ENCODE measurements at places on chromosomes 1 and 21.

GRCh38 chr21:44353191-44353970, at the start of gene TRPM2:
Gene TRPM2 (plus strand): TSS chr21:44353621. CDS start chr21:44353701, 80 bp downstream.
- no peak for DNase-seq

GRCh38 chr1:52786148-52786547, 56.4 kb upstream of the ZYG11A start:
- no peak for DNase-seq

DNA sequence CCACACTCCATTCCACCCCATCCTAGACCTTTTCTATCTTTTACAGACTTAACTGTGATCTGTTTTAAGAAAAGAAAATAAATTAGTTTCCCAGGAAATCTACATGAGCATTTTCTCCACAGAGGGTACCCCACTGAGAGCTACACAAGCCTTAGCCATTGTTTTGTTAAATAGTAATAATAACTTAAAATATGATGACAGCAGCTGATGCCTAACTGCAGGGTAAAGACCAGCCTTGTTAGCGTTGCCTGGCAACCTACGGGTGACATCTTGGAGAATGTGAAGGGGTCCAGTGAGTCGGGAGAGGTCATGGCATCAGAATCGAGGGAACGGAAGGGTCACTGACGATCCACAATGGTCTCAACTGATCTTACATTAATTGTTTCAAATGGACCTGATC, 233.2 kb upstream of the PBX1 start:
- DNase-seq = no peak

DNA sequence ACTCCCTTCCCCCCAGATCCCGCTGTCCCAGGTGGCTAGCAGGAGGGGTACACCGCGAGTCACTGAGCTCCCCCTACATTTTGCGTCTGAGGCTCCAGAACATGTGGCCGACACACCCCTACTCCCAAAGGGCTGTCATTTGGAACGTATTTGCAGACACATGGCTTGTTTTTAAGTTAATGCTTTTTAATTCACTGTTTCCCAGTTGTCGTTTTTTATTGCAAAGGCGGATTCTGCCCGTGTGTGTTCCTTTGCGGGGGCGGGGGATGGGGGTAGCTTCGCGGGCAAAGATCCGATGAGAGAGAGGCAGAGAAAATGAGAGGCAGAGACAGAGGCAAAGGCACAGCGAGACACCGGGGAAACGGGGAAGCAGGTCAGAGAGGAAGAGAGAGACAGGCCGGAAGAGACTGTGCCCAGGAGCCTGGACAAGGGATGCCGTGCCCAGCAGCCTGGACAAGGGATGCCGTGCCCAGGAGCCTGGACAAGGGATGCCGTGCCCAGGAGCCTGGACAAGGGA, 270.2 kb downstream of the FOXD2 start:
- no peak for DNase-seq

- DNase-seq = no peak
Measured at GRCh38 chr1:155389826-155390225, 69.1 kb downstream of the RUSC1 start.

DNA sequence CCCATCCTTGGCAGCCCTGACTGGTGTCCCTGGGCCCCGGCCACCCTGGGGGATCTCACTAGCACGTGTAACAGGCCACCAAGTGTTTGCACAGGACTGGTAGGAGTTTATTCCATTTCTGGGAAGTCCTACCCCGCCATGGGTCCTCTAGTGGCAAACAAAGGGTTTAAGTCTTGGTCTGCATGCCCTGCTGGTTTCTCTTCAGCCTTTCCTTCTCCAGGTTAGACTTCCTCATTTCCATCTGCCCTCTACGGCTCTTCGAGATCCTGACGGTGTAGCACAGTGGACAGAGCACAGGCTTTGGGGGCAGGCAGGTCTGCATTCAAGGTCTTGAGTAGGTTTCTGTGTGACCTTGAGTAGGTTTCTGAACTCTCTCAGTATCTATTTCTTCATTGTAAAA, 2.8 kb downstream of the AGTRAP start:
- no peak for DNase-seq

GRCh38 chr1:155009742-155010141, 7.1 kb downstream of the ZBTB7B start:
- no peak for DNase-seq

DNA sequence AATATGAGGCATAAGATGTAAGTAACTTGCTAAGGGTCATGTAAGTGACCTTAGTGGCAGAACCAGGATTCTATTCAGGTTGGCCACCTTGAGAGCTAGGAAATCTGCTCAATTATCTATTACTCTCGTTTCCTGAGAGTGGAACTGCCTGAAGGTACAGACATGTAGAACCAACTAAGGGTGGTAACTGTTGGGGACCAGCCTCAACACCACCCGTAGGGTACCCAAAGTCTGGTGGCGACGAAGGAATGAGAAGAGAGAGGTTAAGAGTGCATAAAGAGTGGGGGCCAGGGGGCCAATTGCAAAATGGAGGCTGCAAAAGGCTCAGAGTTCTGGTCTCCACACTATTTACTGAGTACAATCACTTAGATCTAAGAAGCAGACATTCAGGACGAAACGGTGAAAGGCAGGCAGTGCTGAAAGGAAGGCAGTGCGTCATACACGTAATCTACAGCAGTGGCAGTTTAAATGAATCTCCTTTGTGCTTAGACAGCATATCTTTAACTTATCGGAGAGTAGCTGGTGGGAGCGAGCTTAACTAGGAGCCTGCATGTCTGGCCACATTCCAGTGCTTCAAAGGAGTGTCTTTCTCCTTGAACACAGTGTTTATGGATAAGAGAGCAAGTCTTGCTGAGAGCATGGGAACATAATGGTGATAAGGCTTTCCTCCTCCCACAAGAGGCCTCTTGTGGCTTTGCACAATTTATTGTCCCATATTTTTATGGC, 25.0 kb downstream of the SRSF4 start:
- no peak for DNase-seq

- DNase-seq = no peak
Measured at GRCh38 chr1:241605146-241605805, 34.9 kb downstream of the CHML start.

DNA sequence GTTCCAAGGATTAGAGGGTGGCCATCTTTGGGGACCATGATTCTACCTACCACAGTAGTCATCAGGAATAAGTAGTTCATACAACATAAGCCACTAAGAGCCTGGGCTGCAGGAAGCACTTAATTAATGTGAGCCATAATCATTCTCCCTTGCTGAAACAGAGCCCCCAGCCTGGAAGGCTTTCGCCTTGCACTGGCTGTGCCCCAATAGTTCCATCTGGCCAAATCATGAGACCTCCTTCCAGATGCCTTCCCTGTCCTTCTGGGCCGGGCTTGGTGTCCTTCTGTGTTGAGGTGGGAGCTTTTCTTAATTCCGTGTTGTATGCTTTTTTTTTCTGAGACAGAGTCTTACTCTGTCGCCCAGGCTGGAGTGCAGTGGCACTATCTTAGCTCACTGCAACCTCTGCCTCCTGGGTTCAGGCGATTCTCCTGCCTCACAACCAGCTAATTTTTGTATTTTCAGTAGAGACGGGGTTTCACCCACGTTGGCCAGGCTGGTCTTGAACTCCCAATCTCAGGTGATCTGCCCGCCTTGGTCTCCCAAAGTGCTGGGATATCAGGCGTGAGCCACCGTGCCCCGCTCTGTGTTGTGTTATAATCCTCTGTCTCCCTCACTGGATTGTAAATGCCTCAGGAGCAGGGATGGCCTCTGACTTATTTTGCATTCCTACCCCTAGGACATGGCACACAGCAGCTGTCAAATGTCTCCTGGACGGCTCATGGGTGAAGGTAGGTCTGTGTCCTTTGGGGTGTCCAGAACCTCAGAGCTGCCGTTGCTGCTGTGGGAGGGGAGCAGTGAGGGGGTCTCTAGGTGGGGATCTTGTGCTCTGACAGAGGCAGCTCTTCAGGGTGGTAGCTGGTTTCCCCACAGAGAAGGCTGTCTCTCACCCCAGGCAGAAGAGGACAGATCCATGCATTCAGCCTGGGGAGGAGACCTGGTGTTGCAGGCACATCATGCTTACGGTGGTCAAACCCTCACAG, 10.1 kb downstream of the GNG4 start:
- DNase-seq = no peak

DNA sequence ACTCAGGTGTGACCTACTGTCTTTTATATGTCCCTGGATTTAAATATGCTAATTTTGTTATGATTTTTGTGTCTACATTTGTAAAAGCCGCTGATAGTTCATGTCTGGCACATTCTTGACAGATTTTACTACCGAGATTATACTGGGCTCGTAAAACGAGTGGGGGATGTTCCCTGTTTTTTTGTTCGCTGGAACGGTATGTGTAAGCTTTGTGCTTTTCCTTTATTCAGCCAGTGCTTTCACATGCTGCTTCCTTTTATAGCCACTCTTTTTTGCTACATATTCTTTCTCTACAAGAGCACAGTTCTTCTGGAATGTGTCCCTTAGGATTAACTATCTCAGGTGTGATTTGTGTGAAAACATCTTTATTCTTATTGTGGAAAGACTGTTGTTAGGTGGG, 46.6 kb downstream of the ADARB1 start:
- no peak for DNase-seq

GRCh38 chr1:241266121-241266520, 90.9 kb downstream of the RGS7 start:
- DNase-seq = no peak

DNA sequence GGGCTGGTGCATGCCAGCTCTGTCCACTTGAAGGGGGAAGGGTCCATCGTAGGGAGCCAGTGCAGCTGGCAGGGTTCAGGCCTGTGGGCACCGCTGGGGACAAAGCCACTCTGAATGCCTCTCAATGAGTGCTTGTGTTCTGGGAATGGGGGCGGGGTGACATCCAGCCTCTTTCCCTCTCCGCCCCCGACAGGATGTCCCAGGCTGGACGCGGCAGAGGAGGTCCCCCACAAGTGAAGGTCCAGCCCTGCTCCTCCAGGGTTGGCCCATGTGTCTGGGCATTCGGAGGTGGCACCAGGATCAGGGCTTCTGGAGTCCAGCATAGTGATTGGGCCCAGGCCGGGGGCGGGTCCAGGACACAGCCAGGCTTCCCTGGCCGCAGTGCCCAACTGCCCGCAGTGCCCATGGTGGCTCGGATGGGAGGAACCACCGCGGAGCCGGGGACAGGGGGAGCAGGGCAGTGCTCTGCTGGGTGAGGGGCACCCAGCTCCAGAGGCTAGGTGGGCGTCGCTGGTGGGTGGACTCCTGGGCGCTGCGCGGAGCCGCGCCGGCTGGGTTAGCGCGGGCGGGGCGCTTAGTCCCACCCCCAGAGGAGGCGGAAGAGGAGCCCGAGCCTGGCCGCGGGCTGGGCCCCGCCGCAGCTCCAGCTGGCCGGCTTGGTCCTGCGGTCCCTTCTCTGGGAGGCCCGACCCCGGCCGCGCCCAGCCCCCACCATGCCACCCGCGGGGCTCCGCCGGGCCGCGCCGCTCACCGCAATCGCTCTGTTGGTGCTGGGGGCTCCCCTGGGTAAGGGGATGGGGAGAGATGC, at the start of gene SHISA4:
Gene SHISA4 (plus strand): TSS at position 617 of the 808 bp plus-strand sequence. CDS start 97 bp downstream, at position 714.
- DNase-seq = no peak

DNA sequence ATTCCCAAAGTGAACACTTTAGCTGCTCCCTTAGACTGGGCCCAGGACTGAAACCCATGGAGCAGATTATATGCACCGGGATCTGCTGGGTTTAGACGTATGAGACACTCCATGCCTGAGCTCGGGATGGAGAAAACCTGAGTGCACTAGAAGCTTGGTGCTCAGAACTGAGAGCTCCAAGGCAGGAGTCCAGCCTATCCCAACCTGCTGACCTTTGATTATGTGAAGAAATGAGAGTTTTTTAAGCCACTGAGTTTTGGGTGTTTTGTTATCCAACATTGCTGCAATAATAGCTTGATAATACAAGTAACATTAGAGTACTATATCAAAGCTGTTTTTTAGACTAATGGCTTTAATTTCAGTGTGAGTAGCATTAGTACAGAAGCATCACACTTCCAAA, 131.5 kb upstream of the KCNK1 start:
- DNase-seq = no peak

GRCh38 chr21:25967901-25968438, 202.6 kb downstream of the APP start:
- no peak for DNase-seq

- no peak for DNase-seq
Measured at GRCh38 chr1:204435381-204435831, 23.8 kb upstream of the PPP1R15B start.

- DNase-seq = no peak
Measured at GRCh38 chr1:22598736-22599135, 35.4 kb downstream of the EPHA8 start.

DNA sequence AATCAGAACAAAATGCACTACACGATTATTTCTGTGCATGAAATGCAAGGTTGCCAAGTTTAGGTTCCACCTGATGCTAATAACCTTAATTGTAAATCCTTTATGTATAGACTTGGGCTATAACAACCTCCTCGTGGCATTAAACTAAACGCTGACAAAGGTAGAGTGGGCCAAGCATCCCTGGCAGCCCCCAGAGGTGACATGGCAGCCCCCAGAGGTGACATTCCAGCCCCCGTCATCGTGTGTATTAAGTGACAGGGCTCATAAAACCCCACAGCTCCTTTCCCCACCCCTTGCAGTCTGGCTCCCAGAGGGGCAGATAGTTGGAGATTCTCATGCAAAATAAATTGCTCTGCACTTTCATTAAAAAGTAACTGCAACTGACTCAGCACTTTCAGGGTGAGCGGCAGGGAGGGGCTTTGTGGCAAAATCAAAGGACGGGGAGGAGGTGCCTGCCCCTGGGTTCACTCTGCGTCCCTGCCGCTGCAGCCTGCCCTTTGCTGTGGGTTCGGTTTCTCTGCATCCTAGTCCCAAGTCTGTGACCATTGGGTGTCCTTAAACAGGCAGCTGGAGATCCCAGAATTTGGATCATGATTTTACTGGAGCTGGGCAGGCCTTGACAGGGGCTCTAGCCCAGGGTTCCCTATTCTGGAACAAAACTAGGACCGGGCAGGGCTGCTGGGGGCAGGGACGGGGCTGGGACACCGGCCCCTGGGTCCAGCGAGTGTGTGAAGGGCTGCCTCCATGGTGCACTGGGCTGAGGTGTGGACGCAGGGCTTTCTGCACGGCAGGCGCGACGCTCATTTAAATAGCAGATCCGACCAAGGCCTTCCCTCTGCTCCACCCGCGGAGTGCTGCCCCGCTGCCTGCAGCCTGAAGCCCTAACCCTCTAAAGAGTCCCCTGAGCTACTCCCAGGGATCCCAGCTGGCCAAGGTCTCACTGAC, 234.9 kb upstream of the VAMP3 start:
- DNase-seq = no peak

DNA sequence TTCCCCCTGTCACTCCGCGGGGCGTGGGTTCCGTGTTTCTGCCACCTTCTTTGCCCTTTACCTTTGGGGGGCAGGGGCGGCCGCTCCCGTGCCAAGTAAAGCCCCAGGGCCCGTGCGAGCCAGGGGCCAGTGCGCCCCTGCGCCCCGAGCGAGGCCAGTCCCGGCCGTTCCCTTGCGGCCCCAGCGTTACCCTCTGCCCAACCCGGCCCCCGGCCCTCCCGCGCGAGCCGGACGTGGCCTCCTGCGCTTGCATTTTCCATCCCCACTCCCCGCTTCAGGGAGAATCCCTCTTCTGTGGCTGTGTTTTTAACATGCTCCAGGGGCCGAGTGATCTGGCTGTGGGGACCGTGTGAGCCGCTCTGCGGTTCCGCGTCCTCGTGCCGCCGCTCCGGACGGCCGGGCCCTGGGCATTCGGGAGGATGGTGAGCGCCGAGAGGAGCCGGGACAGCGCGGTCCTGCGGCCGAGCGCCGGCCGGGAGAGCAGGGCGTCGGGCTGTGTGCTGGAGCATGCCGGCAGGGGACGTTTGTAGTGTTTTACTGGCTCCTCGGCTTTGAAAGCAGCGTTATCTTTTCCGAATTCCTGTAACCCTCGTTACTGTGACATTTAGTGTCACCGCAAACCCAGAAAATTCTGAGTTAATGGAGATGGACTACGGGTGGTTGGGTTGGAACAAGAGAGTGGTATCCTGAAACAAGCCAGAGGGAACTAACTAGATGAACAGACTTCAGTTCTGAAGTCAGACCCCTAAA, 1.0 kb downstream of the GALNT2 start:
- no peak for DNase-seq

GRCh38 chr1:227654431-227654830, 80.7 kb downstream of the JMJD4 start:
- no peak for DNase-seq

Data from stimulated activated CD4-positive, alpha-beta T cell treated with anti-CD3 and anti-CD28 coated beads, Interleukin-12 subunit alpha, Interleukin-12 subunit beta, amount 100 ng/mL, for 48 hours (primary cell).